Thoracic aorta endothelial cell (primary cell): ENCODE measurements at places on chromosomes 1 and 21. TPM values are rescaled to one million over a fixed set of nuclear protein-coding genes. Genes with fewer than 3 reads are reported as not detected.

The FLG gene
- total RNA-seq, result under 0.01 TPM in 1 of 2 replicates, not detected in the other

The FNDC10 gene
- total RNA-seq, result 0.65 and 0.80 TPM in 2 replicates

The GUCA2B gene
- total RNA-seq, result not detected in 2 replicates

The SERPINC1 gene
- not detected in 2 replicates for total RNA-seq

The SYNC gene
- 7.8 and 10.9 TPM in 2 replicates for total RNA-seq

The GRHL3 gene
- total RNA-seq, result not detected in 2 replicates

The FCGR3B gene
- total RNA-seq, result not detected in 2 replicates

The PRAMEF8 gene
- not detected in 2 replicates for total RNA-seq

The FMO1 gene
- total RNA-seq, result not detected in 2 replicates

The ETV3 gene
- 18.6 and 20.6 TPM in 2 replicates for total RNA-seq

The ZBTB8B gene
- total RNA-seq, result under 0.01 TPM in 2 replicates

The DNM3 gene
- 3.3 and 4.7 TPM in 2 replicates for total RNA-seq

The PPIAL4G gene
- total RNA-seq, result not detected in 2 replicates

The PCAT6 gene
- not detected in 2 replicates for total RNA-seq

The ITLN2 gene
- total RNA-seq, result 0.27 TPM in 1 of 2 replicates, not detected in the other

The GBP2 gene
- 33.0 and 38.4 TPM in 2 replicates for total RNA-seq

The TMEM201 gene
- total RNA-seq, result 10.1 and 14.3 TPM in 2 replicates

The KLHL12 gene
- 26.8 and 30.3 TPM in 2 replicates for total RNA-seq

The RCAN3 gene
- total RNA-seq, result 5.9 and 6.6 TPM in 2 replicates

The TDRD10 gene
- 2.9 and 4.0 TPM in 2 replicates for total RNA-seq

The APCS gene
- not detected in 2 replicates for total RNA-seq

The PRDM16 gene
- total RNA-seq, result 0.13 and 3.9 TPM in 2 replicates

The ZNF683 gene
- total RNA-seq, result not detected in 2 replicates
